ENCODE measurements at places on chromosomes 16 and 17. TPM values are rescaled to one million over a fixed set of nuclear protein-coding genes. Genes with fewer than 3 reads are reported as not detected.

DNA sequence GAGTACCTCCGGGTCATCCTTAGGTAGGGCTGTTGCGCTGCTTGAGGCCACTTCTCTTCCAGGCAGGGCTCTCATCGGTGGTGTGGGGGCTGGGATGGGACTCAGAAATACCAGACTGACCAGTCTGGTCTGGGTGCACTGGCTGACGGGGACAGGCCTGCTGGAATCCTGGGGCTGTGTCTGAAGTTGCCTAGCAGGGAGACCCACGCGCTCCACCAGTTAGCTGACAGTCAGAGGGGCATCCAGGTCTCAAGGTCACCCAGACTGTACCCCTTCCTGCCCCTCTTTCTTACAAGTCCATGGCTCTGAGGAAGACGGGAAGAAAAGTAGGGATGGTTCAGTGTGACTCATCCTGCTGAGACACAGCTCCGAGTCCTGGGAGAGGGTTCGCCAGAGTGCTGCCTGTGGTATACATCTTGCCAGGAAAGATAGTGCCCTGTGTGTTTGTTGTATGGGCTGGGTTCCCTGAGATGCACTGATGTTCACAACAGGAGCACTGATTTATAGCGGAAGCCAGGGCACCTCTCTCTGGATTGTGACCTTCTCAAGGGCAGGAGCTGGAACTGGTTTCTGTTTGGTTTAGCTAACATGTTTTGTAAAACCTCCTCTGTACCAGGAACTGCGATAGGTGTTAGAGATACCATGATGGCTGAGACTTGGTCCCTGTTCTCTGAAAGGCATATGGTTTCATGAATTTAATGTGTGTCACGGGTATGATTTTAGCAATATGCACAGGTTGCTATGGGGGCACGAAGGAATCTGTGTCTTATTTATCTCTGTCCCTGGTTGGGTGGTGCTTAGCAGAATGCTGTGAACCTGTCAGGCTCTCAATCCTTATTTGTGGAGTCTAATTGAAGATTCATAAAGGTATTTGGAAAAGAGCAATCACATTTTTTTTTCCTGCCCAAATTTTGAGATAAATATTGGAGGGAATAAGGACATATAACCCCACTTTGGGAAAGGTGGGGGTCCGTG lies 97.5 kb downstream of the OR1D5 start:
- H3K4me1 ChIP-seq = no peaks in the 10 kb centered on the region
- H3K4me3 ChIP-seq = no peak overlapping the region
- peak overlapping the region; percentile 45 for H3K27ac ChIP-seq

DNA sequence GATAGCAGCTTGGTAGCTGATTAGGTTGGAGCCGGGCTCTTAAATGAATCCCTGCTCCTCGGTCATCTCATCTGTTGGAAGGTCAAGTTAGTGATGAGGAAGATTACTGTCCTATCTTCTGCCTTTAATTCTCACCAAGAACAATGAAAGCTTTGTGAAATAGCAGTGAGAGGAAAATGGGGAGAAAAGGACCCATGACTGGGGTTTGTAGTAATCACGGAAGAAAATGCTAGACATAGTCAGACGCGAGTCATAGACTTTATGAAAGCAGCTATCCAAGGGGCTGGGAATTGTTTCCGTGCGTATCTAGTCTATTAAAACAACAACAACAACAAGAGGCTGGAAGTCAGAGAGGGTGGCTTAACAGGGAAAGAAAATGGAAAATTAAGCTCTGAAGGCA lies 18.3 kb downstream of the PIK3R5 start:
- H3K27ac ChIP-seq = peak overlapping the region; percentile 94
- H3K4me3 ChIP-seq = peak overlapping the region; percentile 72
- H3K4me1 ChIP-seq = peaks cover 93% of the 10 kb centered on the region
- DNase-seq = no peak
- peaks cover 9% of the 10 kb centered on the region for H3K36me3 ChIP-seq
- H3K27me3 ChIP-seq = no peaks in the 10 kb centered on the region

- H3K27me3 ChIP-seq = peaks cover 6% of the 10 kb centered on the region
- H3K36me3 ChIP-seq = no peaks in the 10 kb centered on the region
- H3K27ac ChIP-seq = no peak overlapping the region
- H3K4me3 ChIP-seq = no peak overlapping the region
- H3K4me1 ChIP-seq = peaks cover 18% of the 10 kb centered on the region
- DNase-seq = no peak
These were observed 293.1 kb upstream of the FOXF1 start for GRCh38 chr16:86217001-86217890.

DNA sequence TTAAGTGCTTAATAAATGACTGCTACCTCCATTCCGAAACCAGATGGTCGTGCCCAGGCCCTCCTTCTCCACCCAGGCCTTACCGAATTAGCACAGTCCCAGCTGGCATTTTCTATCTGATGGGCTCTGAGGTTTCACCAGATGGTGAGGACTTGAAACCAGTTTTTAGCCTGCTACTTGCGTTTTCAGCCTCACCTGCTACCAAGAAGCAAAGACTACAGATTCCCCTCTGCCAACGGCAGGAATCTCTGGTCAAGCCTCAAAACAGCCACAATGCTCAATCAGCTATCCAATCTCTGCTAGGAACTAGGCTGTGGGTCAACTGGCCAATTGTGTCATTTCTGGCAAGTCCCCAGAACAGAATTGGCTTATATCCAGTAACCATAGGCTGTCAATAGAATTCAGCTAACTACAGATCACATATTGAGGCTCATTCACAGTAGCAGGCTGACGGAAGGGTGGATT lies 11.7 kb downstream of the PECAM1 start:
- peak overlapping the region; percentile 48 for H3K27ac ChIP-seq
- DNase-seq = no peak
- H3K27me3 ChIP-seq = no peaks in the 10 kb centered on the region

DNA sequence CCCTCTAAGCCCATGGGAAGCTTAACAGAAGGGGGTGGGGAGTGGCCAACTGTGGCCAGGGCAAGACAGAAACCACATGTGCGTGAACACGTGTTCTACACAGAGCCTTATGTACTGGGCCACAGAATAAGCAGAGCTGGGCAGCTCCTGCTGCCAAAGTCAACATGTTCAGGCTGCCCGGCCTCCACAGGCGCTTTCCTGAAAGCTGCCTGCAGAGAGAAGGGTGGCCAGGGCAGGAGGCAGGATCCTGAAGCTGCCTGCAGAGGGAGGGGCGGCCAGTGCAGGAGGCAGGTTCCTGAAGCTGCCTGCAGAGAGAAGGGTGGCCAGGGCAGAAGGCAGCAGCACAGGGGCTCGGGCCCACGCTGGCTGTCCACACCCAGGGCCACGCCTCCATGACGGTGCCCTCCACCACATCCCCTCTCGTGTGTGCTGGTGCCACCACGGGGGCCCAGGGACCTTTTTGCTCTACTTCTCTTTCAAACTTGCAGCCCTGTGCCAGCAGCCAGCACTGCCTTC lies 79.5 kb downstream of the ANKRD11 start:
- peaks cover 3% of the 10 kb centered on the region for H3K27me3 ChIP-seq
- H3K4me3 ChIP-seq = peak overlapping the region; percentile 75
- peaks cover 83% of the 10 kb centered on the region for H3K4me1 ChIP-seq
- no peaks in the 10 kb centered on the region for H3K36me3 ChIP-seq

DNA sequence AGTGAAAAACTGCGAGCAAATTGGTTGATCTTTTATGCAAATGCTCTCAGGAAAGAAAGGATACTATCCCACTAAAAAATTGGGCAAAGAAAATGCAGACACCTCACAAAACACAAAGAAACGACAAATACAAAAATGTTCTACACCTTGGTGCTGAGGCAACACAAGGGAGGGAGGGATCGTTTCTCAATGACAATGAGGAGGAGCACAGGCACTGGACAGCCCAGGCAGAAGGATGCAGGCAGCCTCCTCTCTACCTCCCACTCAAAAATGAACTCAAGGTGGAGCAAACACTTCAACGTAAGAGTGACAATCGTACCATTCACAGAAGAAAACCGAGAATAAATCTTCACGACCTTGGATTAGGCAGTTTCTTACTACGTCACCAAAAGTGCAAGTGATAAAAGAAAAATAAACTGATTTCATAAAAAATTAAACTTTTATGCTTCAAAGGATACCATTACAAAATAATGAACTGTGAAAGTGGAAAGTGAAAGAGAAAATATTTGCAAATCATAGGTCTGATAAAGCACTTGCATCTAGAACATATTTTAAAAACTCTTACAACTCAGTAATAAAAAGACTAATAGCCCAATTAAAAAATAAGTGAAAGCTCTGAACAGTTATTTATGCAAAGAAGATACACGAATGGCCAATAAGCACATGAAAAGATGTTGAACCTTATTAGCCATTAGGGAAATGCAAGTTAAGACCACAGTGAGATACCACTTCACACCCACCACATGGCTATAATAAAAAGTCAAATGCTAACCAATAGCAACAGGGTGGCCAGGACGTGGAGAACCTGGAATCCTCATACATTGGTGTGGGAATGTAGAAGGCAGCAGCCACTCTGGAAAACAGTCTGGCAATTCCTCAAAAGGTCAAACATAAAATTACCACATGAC lies 80.8 kb upstream of the TRAP1 start:
- no peak for DNase-seq
- peaks cover 88% of the 10 kb centered on the region for H3K4me1 ChIP-seq
- peaks cover 2% of the 10 kb centered on the region for H3K36me3 ChIP-seq

GRCh38 chr17:78001182-78001581 lies 42.7 kb downstream of the TNRC6C start:
- no peak for DNase-seq
- peaks cover 79% of the 10 kb centered on the region for H3K4me1 ChIP-seq
- no peak overlapping the region for H3K27ac ChIP-seq

DNA sequence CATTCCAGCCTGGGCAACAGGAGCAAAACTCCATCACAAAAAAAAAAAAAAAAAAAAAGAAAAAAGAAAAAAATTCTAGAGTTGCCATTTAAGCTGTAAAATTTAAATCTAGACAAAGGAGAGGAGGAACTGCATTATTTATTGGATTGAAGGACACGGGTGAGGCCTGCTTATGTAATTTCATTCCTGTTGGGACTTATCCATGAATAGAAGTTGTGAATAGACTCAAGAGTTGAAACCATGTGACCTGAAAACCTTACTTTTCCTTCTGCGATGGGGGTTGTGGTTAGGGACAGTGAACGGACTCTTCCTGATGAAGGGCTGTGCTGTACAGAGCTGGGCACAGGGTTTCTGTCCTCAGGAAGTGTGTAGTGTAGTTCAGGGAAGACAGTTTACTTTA lies 22.5 kb downstream of the BANP start:
- H3K27ac ChIP-seq = peak overlapping the region; percentile 28
- H3K36me3 ChIP-seq = peaks cover 37% of the 10 kb centered on the region
- no peak for DNase-seq
- H3K4me3 ChIP-seq = no peak overlapping the region
- peaks cover 8% of the 10 kb centered on the region for H3K27me3 ChIP-seq
- H3K4me1 ChIP-seq = peaks cover 24% of the 10 kb centered on the region

GRCh38 chr17:51734462-51734861 lies 424.1 kb downstream of the CA10 start:
- H3K27me3 ChIP-seq = peaks cover 4% of the 10 kb centered on the region
- H3K4me3 ChIP-seq = no peak overlapping the region
- DNase-seq = peak; percentile 7
- no peaks in the 10 kb centered on the region for H3K4me1 ChIP-seq
- H3K27ac ChIP-seq = no peak overlapping the region

- no peaks in the 10 kb centered on the region for H3K4me1 ChIP-seq
- H3K27ac ChIP-seq = no peak overlapping the region
- no peak overlapping the region for H3K4me3 ChIP-seq
- no peaks in the 10 kb centered on the region for H3K27me3 ChIP-seq
- H3K36me3 ChIP-seq = no peaks in the 10 kb centered on the region
These were observed 228.8 kb downstream of the CDH11 start for GRCh38 chr16:64892835-64893785.

DNA sequence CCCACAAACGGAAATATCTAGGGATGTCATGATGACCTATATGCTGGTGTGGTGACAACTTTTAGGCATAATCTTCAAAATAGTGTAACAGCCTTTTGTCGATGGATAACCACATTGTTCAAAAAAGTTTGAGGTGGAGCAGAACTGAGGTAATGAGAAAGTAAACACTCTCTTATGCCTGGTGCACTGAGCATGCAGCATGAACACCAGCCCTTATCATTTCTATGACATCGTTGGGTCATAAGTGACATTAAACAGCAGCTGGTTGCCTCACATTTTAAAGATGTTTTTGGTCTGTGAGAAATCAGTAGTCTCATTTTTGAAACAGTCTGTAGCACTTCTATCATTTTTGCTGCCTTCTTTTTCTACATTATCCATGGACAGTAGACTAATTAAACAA lies 1.8 kb downstream of the KRT23 start:
- H3K36me3 ChIP-seq = no peaks in the 10 kb centered on the region
- H3K27me3 ChIP-seq = peaks cover 3% of the 10 kb centered on the region
- no peak overlapping the region for H3K27ac ChIP-seq
- no peak overlapping the region for H3K4me3 ChIP-seq
- DNase-seq = no peak

DNA sequence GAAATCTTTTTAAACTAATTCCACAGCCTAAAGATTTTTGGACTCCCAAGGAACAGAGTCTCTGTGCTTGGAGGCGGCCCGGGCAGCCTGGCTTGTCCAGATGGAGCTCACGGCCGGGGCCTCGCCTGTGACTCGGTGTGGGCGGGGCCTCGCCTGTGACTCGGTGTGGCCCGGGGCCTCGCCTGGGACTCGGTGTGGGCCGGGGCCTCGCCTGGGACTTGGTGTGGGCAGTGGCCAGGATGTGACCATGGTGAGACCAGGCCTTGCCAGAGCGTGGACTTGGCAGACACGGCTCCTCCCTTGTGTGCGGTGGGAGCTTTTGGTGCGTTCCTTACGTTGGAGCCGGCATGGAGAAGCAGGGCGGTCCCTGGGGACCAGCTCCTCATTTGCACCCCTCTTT lies 92.3 kb downstream of the METRNL start:
- no peak overlapping the region for H3K27ac ChIP-seq
- H3K4me1 ChIP-seq = peaks cover 9% of the 10 kb centered on the region
- H3K36me3 ChIP-seq = no peaks in the 10 kb centered on the region
- peaks cover 4% of the 10 kb centered on the region for H3K27me3 ChIP-seq
- H3K4me3 ChIP-seq = no peak overlapping the region

- peaks cover 2% of the 10 kb centered on the region for H3K27me3 ChIP-seq
- H3K4me1 ChIP-seq = peaks cover 5% of the 10 kb centered on the region
- DNase-seq = no peak
- H3K4me3 ChIP-seq = no peak overlapping the region
These were observed 4.9 kb upstream of the PHAF1 start for GRCh38 chr16:67104845-67105244.

- no peaks in the 10 kb centered on the region for H3K4me1 ChIP-seq
- no peak overlapping the region for H3K27ac ChIP-seq
- DNase-seq = no peak
- H3K4me3 ChIP-seq = no peak overlapping the region
These were observed 670.1 kb upstream of the C16orf82 start for GRCh38 chr16:26396511-26397235.

- H3K27ac ChIP-seq = peak overlapping the region; percentile 92
- H3K4me1 ChIP-seq = peaks cover 52% of the 10 kb centered on the region
- H3K4me3 ChIP-seq = peak overlapping the region; percentile 73
- peak; percentile 22 for DNase-seq
- H3K27me3 ChIP-seq = peaks cover 7% of the 10 kb centered on the region
- no peaks in the 10 kb centered on the region for H3K36me3 ChIP-seq
These were observed 3.1 kb upstream of the HOXB2 start for GRCh38 chr17:48547808-48548522.

The DNASE1L2 gene
- polyA plus RNA-seq = not detected

The KRTAP4-7 gene
- not detected for polyA plus RNA-seq

The NPIPA1 gene
- 4.2 TPM for polyA plus RNA-seq

The PDE6G gene
- 81.4 TPM for polyA plus RNA-seq

The CSH1 gene
- polyA plus RNA-seq = not detected
